Inflammatory macrophage treated with lipopolysaccharide for 4 hours (primary cell): ENCODE measurements at places on chromosomes 7 and 10.

- DNase-seq: no peak
Measured at GRCh38 chr7:665736-666453, 60.6 kb upstream of the DNAAF5 start.

DNA sequence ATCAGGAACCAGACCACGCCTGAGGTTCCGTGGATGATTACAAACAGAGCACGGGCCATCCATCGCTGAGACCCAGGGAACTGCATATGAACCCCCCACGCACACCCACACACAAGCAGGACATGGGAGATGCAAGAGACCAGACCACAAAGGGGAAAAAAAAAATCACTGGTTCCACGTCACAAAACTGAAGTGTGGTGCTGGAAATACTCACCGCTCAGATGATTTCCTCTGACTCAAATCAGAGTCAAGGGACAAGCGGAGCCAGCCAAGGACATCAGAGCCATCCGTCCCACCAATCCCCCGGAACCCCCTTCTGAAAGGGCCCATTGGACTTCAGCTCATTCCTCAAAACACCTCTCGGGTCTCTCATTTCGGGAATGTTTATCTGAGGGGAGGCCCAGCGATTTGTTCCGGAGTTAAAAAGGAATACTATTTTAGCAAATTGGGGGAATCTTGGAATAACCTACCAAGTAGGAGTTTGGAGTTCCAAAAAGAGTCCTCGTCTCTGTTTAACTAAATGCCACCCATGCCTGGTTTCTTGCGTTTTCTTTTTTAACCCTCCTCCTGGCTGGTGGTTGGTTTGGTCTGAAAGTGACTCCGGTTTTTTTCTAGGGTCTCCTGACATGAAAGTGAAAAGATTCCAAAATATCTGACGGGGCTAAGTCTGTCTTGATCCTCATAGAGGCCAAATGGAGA is 15.0 kb downstream of the SNX8 start:
- peak; percentile 96 for DNase-seq

GRCh38 chr10:126301701-126302475 is 86.4 kb downstream of the ADAM12 start:
- no peak for DNase-seq

- peak; percentile 88 for DNase-seq
Measured at GRCh38 chr10:86971232-86971991, 3.1 kb downstream of the ADIRF start.

DNA sequence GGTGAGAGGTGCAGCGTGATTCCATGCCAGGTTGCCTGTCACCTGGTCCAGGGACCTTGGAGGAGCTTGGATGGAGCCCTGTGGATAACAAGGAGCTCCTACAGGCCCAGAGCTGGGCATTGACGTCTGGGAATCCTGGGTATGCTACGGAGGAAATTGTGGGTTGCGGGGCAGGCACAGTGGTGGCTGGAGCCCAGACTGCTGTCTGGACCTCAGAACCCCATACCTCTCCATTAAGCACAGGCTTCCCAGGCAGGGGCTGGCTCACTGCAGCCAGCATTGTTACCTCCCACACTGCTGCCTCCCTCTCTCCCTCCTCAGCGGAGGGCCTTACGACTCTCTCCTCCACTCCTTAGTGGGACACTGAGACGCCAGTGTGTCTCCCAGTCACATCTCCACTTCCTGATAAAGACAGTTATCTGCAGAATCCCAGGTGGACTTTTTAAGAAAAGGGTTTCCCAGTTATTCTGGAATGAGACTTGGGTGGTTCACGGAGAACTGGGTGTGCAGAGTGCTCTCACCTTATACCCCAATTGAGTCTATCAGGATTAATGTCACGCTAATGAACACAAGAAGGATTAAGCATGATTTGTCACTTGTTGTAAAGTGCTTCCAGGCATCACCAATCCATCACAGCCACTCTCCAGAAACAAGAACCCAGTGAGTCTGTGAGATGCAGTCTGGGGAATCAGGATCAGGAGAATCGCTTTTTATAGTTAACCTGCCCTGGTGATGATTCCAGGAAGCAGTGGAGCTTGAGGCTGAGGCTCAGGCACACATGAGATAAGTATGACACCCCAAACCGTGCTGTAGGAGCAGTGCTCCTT is 309.4 kb downstream of the RPS24 start:
- DNase-seq: no peak

DNA sequence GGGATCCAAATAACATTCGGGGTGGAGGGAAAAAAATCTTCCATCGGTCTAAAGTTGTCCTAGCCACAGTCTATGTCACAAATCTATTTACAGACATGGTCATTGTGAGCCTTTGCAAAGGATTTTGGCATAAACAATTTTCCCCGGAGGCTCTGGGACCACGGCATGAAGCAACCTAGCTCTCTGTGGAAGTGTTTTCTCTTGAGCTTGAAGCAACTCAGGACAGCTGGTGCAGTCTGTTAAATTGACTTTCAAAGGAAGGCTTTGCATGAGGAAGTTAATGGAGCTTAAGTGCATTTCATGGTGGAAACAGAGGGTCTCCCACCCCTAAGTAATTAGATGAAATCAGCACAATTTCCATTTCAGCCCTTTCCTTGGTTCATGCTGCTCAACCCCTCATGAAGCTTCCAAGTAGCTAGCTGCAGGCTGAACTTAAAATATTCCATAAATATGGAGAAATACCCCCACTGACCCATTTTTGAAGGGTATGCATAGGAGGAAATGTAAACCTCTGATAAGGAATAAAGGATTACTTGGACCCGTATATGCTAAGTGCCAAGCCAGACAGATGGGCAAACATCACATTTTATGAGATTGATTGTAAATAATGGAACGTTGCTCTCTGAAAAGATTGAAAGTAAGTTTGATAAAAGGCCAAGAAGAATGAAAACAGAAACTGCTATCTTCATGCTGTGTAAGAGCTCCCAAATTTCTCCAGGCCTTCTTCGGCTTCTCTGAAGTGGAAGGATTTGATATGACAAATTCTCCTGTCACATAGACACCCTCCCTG is 39.9 kb downstream of the CCDC3 start:
- no peak for DNase-seq

GRCh38 chr7:42597300-42597699 is 314.6 kb downstream of the C7orf25 start:
- DNase-seq: no peak

DNA sequence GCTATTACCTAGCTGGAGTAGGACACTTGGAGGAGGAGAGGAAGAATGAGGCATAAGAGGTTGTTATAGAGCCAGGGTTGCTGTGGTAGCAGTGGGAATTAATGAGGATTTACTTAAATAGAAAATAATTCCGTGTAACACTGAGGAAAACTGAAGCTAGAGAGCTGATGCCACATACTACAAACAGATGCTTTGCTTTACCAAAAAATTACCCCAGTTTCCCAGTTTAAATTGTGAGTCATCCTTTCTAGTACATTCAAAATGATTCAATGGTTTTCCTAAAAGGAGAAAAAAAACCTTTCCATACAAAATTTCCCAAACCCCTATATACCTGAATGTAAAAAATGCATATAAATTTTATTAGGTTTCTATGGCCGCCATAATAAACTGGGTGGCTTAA is 58.3 kb downstream of the ZNF518A start:
- no peak for DNase-seq

DNA sequence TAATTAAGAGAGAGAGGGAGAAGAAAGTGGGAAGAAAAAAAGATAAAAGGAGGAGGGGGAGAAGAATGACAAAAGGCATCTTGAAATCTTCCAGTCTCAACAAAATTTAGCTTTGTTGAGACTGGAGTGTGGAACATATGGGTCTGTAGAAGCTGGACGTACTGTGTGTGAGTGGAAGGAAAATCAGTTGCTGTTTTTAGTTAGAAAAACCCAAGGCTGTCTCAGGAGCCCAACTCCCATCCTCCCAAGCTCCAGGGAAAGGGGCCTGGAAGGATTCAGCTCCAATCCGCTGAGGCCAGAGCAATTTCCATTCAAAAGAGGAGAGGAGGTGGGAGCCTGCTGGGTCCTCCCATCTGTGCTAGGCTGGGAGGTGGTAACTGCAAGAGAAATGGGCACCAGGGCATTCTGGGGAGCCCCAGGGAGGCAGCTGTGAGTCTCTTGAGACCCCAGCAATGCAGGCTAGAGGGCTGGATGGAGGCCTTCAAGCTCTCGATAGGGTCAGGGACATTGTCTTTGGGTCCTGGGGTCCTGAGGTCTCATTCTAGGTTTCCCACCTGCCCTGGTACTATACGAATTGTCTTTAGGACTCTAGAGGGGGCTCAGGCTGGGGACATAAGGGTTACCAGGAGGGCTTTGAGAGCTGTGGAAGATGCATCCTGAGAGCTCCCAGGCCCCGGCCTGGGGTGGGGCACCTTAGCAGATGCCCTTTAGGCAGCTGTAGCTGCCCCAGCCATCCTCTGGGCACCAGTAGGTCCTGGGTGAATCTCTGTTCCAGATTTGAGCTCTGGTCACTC is 21.4 kb downstream of the ADCYAP1R1 start:
- DNase-seq: no peak

GRCh38 chr10:14839305-14839695 is 1.2 kb downstream of the HSPA14 start:
- DNase-seq: no peak

DNA sequence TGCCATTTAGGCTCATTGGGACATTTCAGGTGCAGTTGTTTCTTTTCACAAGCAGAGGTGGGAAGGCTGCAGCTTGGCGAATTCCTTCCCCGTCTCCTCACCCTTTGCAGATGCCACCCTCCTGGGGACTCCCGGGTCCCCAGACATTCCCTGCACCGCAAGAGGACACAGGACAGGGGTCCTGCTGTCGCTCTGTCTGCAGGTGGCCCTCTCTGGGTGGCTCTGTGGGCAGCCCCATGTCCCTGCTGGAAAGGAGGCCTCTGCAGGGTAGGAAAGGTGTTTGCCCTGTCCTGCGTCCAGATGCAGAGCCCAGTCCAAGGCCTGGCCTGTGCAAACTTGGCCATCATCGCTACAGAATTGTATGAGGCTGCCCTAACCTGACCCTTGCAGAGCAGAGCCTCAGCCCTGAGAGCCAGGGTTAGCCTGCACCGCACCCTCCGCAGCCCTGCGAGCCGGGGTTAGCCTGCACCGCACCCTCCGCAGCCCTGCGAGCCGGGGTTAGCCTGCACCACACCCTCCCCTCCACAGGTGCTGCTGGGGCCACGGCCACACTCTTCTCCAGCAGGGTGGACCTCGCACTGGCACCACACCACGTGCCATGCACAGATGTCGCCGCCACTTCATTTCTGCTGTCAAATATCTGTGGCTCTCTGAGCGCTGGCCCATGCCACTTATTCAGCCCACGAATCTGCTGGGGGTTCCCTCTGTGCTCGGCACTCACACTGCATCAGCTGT is 61.0 kb downstream of the CFAP46 start:
- DNase-seq: no peak

DNA sequence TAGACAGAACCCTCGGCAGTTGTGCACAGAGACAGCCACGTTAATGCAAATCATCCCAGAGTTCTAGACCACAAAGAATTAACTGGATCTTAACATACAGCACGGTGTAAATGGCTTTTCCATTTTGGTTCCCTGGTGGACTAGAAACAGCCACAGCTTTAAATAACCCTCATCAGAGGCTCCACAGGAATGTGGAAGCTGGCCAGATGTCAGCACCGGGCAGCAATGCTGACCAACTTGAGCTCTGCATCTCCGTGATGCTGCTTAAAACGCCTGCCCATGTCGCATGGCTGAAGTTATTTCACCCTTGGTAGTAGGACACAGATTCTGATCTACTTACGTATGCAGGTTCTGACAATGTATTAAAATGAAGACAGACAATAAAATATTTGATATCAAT is 24.5 kb downstream of the RSU1 start:
- no peak for DNase-seq

GRCh38 chr10:88245974-88246511 is 337.1 kb downstream of the RNLS start:
- DNase-seq: no peak

- no peak for DNase-seq
Measured at GRCh38 chr7:35035511-35035961, 1.7 kb downstream of the DPY19L1 start.

- DNase-seq: no peak
Measured at GRCh38 chr7:15600298-15600697, 38.5 kb upstream of the AGMO start.

DNA sequence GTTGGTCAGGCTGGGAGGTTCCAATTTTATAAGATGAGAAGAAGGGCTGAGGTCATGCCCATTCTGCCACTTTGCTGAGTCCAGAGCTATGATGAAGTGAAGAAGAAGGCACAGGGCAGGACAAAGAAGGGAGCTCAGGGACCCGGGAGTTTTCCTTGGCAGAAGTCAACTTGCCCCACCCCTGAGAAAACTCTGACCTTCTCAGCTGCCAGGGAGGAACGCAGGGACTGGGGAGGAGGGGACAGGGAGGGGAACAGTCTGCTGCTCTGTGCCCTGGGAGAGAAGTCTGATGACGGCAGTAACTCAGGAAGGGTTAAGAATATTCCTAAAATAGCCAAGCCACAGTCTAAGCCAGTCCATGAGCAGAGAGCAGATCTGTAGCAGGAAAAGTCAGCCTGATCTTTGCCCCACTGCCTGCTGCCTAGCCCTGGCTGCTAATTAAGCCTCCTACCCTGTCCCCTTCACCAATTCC is 11.7 kb downstream of the ADIRF start:
- no peak for DNase-seq

- no peak for DNase-seq
Measured at GRCh38 chr10:34124522-34125035, 690.5 kb downstream of the PARD3 start.

DNA sequence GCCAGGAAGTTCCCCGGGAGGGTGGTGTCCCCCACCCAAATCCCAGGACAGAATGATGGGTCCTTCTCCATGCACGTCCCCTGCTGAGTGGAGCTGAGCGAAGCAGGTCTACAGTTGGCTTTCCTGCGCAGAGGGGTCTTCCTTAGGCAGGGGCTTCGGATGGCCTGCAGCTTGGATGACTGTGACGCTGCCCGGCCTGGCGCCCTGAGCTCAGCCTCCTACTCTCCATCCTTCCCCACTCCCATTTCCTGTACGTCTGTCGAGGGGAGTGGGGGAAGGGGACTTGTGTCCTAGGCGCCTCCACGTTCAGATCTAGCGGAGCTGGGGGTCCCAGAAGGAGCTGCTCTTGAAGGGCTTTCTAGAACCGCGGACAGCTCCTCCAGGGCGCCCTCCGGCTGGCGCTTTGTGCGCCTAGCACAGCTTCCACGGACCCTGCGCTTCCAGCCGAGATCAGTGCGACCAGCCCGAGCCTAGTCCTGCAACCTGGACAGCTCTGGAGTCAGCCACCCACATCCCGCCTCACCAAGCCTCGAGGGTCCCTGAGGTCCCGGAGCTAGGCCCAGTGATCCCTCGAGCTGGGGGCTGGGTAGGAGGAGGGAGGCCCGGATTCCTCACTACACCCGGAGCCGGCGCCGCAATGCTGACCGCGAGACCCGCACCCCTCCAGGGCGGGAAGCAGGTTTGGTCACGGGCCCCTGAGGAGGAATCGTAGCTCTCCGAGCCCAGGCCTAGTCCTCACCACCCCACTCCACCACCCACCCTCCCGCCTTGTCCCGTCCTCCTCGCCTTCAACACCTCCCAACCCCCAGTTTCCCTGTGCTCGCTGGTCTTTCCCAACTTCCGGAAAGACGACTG is 1.9 kb downstream of the GRID1 start:
- DNase-seq: no peak

GRCh38 chr10:132305654-132306342 is 2.0 kb downstream of the STK32C start:
- DNase-seq: no peak

DNA sequence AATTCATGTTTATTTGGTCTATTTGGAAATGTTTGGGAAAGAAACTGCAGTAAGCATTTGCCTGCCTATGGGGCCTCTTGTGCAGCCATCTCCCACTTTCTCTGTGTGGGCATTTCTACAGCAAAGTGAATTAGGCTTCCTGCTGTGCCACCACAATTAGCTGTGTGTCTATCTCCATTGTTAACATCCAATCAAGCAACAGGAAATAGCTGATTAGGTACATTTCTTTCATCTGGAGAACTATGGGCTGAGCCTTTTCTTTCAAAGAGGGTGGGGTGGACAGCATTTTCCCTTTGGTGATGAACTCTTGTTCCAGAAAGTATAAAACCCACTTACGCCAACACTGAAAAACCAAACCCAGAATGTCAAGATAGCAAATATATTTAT is 640.0 kb downstream of the ACTR3B start:
- DNase-seq: no peak
